DMS53 (cell line): ENCODE measurements at places on chromosomes 7 and 10.
A peak's percentile ranks its signal among the peaks of the same experiment; 100 is the strongest.

GRCh38 chr7:7803715-7804178 is 85.3 kb upstream of the RPA3 start:
- DNase-seq: peak; percentile 90

GRCh38 chr10:123582084-123582989 is 83.8 kb upstream of the GPR26 start:
- peak; percentile 69 for DNase-seq

DNA sequence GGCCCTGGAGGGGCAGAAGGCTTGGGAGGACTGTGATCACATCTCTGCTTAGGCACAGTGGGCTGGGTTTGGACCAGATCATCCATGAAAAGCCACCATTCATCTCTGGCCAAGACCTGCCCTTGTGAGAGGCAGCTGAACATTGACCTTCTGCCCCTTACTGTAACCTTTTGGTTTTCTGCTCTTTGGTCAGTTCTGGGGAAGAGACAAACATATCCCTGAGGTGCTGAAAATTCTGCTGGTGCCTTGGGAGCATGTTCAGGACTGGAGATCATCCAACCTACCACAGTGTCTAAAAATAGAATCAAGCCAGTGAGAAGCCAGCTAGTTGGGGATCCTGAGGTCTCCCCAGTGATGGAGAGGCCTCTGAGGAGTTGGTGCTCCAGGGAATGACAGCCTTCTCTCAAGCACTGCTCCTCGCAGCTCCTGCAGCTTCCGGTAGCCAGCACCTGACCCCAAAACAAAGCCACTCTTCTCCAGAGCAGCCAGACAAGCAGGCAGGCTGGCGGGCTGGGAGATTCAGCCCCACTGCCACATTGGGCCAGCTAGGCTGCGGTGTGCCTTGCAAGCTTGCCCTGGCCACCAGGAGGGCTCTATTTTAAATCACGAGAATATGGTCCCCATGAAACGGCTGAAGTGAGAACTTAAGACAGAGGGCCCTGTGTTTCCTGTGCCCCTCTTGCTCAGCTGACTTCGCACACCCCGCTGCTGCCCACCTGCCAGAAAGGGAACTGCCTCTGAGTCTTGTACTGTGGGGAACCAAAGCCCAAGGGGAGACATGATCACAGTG is 37.8 kb upstream of the UBE2H start:
- no peak for DNase-seq

GRCh38 chr10:110170142-110170971 is 37.0 kb upstream of the MXI1 start:
- no peak for DNase-seq

- no peak for DNase-seq
Measured at GRCh38 chr10:32375631-32376030, 28.7 kb upstream of the EPC1 start.

- no peak for DNase-seq
Measured at GRCh38 chr10:35451151-35452016, 115.1 kb downstream of the CCNY start.

DNA sequence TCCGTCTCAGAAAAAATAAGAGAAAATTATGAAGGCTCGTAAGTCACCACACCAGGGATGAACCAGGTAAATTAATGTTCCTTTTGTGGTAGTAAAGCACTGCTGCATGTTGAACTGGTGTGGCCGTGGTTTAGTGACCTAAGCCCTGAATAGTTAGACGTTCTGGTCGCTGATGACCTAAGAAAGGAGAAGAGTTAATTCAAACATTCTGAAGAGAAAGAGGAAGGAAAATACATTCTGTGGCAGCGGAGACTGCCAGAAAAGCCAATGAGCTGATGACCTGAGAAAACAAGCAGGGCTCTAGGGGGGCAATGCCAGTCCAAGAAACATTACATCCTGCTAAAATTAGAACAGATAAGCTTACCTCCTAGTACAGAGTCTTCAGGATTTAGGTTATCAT is 17.5 kb downstream of the DNAJC9 start:
- DNase-seq: no peak

GRCh38 chr7:99143853-99144672 is at the start of gene SMURF1:
Gene SMURF1 (minus strand): TSS chr7:99144108. CDS start chr7:99143780, 328 bp downstream.
- peak; percentile 95 for DNase-seq
